ENCODE measurements at places on chromosomes 11 and 22. TPM values are rescaled to one million over a fixed set of nuclear protein-coding genes. Genes with fewer than 3 reads are reported as not detected.

TEX12 gene
- 2.2 TPM for total RNA-seq

MAJIN gene
- total RNA-seq = not detected

VPREB3 gene
- not detected for total RNA-seq

MMP12 gene
- total RNA-seq = not detected

CPT1B gene
- 18.2 TPM for total RNA-seq

KCNK7 gene
- not detected for total RNA-seq

FOLR2 gene
- 4.1 TPM for total RNA-seq

PNPLA3 gene
- 23.8 TPM for total RNA-seq

Data from parietal lobe (tissue), 2 donors.